ENCODE measurements at places on chromosomes 11 and 22. TPM values are rescaled to one million over a fixed set of nuclear protein-coding genes. Genes with fewer than 3 reads are reported as not detected.

- H3K36me3 ChIP-seq: no peaks in the 10 kb centered on the region
- DNase-seq: no peak
- no peak overlapping the region for H3K4me3 ChIP-seq
- no peaks in the 10 kb centered on the region for H3K27me3 ChIP-seq
- no peak overlapping the region for H3K27ac ChIP-seq
- no peaks in the 10 kb centered on the region for H3K4me1 ChIP-seq
Observed at GRCh38 chr11:92269021-92269420, 44.4 kb downstream of the FAT3 start.

DNA sequence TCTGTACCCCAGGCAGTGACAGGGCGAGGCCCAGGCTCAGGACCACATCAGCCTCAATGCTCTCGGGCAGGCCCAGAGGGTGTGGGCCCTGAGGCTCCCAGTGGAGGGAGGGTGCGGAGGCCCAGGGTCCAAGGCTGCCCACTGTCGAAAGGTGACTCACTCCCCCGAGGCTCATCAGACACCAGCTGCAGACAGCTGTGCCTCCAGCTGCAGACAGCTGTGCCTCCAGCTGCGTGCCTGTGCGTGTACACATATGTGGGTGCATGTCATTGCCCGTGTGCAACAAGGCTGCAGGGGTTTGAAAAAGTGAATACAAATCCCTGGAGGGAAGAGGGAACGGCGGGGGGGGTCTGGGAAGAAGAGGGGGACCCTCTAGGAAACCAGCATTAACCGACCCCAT lies 134.3 kb downstream of the BRD1 start:
- H3K4me1 ChIP-seq: no peaks in the 10 kb centered on the region
- no peaks in the 10 kb centered on the region for H3K27me3 ChIP-seq
- no peak overlapping the region for H3K27ac ChIP-seq
- no peak overlapping the region for H3K4me3 ChIP-seq
- H3K36me3 ChIP-seq: no peaks in the 10 kb centered on the region
- no peak for DNase-seq

GRCh38 chr11:111766834-111767142 lies 599 bp upstream of the PPP2R1B start:
- peaks cover 25% of the 10 kb centered on the region for H3K36me3 ChIP-seq
- H3K27me3 ChIP-seq: no peaks in the 10 kb centered on the region
- H3K4me1 ChIP-seq: peaks cover 14% of the 10 kb centered on the region
- peak overlapping the region; percentile 85 for H3K4me3 ChIP-seq
- peak overlapping the region; percentile 7 for H3K27ac ChIP-seq

- H3K4me3 ChIP-seq: no peak overlapping the region
- H3K4me1 ChIP-seq: no peaks in the 10 kb centered on the region
- H3K27me3 ChIP-seq: no peaks in the 10 kb centered on the region
- H3K27ac ChIP-seq: no peak overlapping the region
- no peak for DNase-seq
- no peaks in the 10 kb centered on the region for H3K36me3 ChIP-seq
Observed at GRCh38 chr11:95556011-95556341, 233.6 kb downstream of the FAM76B start.

DNA sequence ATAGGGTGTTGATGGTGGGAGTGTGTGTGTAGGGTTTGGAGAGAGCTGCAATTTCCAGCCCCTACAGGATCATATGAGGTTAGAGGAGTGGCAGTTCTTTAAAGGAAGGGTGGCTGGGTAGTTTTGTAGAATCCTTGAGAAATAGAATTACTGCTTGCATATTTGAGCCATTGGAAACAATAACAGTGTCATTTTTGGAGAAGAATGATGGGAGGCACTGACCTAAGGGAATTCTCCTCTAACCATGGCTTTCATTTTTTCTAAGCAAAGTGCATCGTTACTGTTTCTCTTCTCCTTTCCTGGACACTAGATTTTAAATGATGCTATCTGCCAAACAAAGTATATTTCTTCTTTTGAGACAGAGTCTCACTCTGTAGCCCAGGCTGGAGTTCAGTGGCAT lies 66.9 kb upstream of the RRM1 start:
- H3K4me3 ChIP-seq: no peak overlapping the region
- peaks cover 58% of the 10 kb centered on the region for H3K36me3 ChIP-seq
- DNase-seq: no peak
- H3K4me1 ChIP-seq: no peaks in the 10 kb centered on the region
- H3K27ac ChIP-seq: no peak overlapping the region

The SOX10 gene
- polyA plus RNA-seq: not detected

DNA sequence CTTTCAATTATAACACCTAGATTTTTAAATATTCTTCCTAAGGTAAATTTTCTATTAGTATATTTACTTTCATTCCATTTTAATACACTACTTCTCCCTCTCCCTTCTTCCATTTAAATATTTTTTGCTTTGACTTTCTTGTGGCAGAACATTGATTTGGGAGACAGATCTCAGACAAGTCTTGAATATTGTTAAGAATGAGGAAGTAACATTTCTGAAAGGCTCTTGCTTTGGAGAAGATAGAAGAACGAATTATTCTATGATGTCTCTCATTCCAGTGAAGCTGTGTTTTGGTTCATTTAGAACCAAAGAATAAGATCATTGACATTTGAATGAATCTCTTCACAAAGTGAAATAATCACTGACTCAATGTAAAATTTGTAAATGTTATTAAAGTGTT lies 2.4 kb downstream of the IPO7 start:
- no peaks in the 10 kb centered on the region for H3K36me3 ChIP-seq
- no peak overlapping the region for H3K4me3 ChIP-seq
- DNase-seq: peak; percentile 18
- H3K27ac ChIP-seq: no peak overlapping the region

DNA sequence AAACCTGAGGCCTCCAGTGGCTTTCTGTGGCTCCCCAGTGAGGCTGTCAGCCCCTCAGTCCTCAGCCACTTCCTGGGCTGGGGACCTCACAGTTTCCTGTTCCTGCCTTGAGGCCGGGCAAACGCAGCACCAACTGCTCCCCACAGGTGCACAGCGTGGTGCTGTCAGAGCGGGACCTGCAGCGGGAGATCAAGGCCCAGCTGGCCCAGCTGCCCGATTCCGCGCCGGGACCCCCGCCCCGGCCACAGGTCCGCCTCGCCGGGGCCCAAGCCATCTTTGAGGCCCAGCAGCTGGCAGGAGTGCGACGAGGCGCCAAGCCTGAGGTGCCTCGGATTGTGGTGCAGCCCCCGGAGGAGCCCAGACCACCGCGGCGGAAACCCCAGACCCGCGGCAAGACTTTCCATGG lies 5.4 kb downstream of the TBC1D10C start:
- H3K4me3 ChIP-seq: peak overlapping the region; percentile 47
- no peak for DNase-seq
- H3K36me3 ChIP-seq: peaks cover 18% of the 10 kb centered on the region
- no peaks in the 10 kb centered on the region for H3K27me3 ChIP-seq
- H3K4me1 ChIP-seq: peaks cover 51% of the 10 kb centered on the region
- H3K27ac ChIP-seq: no peak overlapping the region

GRCh38 chr11:113907681-113908080 lies 3.1 kb downstream of the HTR3B start:
- no peak overlapping the region for H3K4me3 ChIP-seq
- no peaks in the 10 kb centered on the region for H3K27me3 ChIP-seq
- no peaks in the 10 kb centered on the region for H3K36me3 ChIP-seq
- no peak for DNase-seq
- H3K27ac ChIP-seq: no peak overlapping the region

GRCh38 chr11:114027926-114028325 lies 31.6 kb upstream of the ZBTB16 start:
- no peaks in the 10 kb centered on the region for H3K36me3 ChIP-seq
- H3K27ac ChIP-seq: no peak overlapping the region
- no peak overlapping the region for H3K4me3 ChIP-seq
- peaks cover 12% of the 10 kb centered on the region for H3K4me1 ChIP-seq

DNA sequence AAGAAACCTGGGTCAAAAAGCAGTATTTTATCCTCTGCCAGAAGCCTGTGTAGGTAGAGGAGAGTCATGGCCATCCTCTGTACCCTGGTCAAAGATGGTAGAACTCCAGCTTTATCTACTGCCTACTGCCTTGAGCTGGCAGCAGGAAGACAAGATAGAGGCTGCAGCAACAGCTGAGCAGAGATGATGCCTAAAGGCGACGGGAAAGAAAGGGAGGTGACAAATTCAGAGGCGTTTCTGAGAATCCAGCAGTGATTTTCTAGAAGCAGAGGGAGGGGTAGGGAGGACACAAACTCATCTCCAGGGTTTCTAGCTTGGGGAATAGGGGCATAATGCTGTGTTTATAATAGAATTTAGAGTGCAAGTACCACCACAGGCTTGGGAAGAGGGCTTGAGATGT lies 15.5 kb upstream of the C1QTNF4 start:
- no peak overlapping the region for H3K27ac ChIP-seq
- H3K27me3 ChIP-seq: no peaks in the 10 kb centered on the region
- no peak for DNase-seq
- H3K4me3 ChIP-seq: no peak overlapping the region
- peaks cover 18% of the 10 kb centered on the region for H3K36me3 ChIP-seq

GRCh38 chr11:133515107-133515506 lies 17.2 kb downstream of the OPCML start:
- H3K36me3 ChIP-seq: no peaks in the 10 kb centered on the region
- DNase-seq: no peak
- H3K27ac ChIP-seq: no peak overlapping the region
- H3K4me1 ChIP-seq: no peaks in the 10 kb centered on the region

DNA sequence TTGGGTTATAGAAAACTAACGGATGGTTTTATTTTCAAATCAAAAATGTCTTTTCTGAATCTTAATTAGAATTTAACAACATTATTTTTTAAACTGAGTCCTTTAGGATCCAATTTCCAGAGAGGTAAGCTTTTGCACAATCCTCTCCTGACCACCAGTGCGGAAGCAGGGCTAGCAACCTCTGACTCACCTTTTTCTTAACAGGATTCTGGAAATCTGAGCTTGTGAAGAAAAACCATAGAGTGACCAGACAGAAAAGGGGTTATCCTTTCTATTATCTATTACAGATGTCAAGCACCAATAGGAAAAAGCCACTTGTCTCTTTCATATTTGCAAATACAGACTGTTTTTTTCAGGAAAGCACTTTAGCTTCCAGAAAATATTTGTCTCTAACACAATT lies 25.3 kb downstream of the ALG9 start:
- peak; percentile 68 for DNase-seq
- H3K36me3 ChIP-seq: no peaks in the 10 kb centered on the region
- H3K27ac ChIP-seq: peak overlapping the region; percentile 83
- H3K4me3 ChIP-seq: peak overlapping the region; percentile 35
- H3K27me3 ChIP-seq: no peaks in the 10 kb centered on the region
- H3K4me1 ChIP-seq: peaks cover 45% of the 10 kb centered on the region

GRCh38 chr11:44601471-44602370 lies 36.3 kb downstream of the CD82 start:
- no peaks in the 10 kb centered on the region for H3K4me1 ChIP-seq
- H3K36me3 ChIP-seq: peaks cover 36% of the 10 kb centered on the region

- H3K27me3 ChIP-seq: no peaks in the 10 kb centered on the region
- no peaks in the 10 kb centered on the region for H3K36me3 ChIP-seq
- H3K27ac ChIP-seq: no peak overlapping the region
- no peak overlapping the region for H3K4me3 ChIP-seq
- DNase-seq: no peak
Observed at GRCh38 chr11:30392221-30392784, 69.4 kb downstream of the ARL14EP start.

DNA sequence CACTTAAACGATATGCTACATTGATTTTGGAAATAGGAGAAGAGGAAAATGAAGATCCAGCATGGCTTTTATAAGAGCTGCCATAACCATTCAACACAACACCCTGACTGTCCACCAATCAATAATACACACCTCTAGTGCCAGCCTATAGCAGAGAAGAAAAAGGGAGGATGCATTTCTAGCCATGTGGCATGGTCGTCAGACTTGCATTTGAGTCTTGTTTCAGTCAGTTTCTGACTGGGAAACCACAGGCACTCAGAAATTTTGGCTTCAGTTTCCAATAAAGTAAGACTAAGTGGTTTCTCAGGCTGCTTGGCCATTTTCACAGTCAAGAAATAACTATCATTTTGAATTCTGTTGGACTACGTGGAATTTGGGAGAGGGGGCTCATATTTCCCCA lies 523.5 kb upstream of the LRRC4C start:
- H3K27ac ChIP-seq: no peak overlapping the region
- H3K4me3 ChIP-seq: no peak overlapping the region
- no peak for DNase-seq
- no peaks in the 10 kb centered on the region for H3K36me3 ChIP-seq
- no peaks in the 10 kb centered on the region for H3K27me3 ChIP-seq

GRCh38 chr11:127226949-127227348 lies 226.4 kb upstream of the KIRREL3 start:
- DNase-seq: no peak
- no peak overlapping the region for H3K27ac ChIP-seq
- no peaks in the 10 kb centered on the region for H3K4me1 ChIP-seq
- H3K27me3 ChIP-seq: no peaks in the 10 kb centered on the region
- no peak overlapping the region for H3K4me3 ChIP-seq

- no peak overlapping the region for H3K27ac ChIP-seq
- no peaks in the 10 kb centered on the region for H3K27me3 ChIP-seq
- H3K4me3 ChIP-seq: no peak overlapping the region
- no peaks in the 10 kb centered on the region for H3K36me3 ChIP-seq
Observed at GRCh38 chr11:24093375-24093774, 403.5 kb upstream of the LUZP2 start.

The PLAAT2 gene
- not detected for polyA plus RNA-seq

The TMEM9B gene
- 141 TPM for polyA plus RNA-seq

The KDM4D gene
- polyA plus RNA-seq: 0.16 TPM

DNA sequence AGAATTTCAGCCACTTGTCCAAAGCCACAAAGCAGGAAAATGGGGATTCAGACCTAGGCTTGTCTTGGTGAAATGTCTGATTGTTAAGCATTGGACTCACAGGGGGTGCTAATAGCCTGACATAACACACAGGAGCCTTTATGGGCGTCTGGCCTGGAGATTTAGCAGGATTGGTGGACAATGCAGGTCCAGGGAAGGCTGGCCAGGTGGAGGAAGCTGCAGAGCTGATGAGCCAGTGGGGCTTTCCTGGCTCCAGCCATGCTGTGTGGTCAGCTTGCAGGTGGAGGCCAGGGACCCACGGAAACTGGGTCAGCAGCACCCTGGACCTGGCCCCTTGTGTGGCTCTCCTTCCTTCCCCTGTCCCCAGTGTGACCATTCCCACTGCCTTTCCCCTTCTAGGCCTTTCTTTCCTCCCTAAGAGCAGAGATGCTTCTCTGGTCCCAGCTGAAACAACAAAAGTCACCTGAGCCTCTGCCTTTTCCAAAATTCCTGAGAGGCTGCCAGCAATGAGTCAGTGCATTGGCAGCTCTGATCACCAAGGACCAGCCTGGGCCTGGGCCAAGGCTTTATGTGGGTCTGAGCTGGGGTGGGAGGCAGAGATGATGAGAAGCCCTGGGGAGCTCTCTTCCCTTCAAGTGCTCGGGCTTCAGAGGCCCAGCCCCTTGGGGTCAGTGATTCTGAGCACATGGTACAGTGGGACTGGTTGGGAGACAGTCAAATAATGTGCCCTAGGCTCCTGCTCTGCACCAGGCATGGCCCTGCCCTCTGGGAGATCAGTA lies 85.2 kb downstream of the CCDC81 start:
- H3K27me3 ChIP-seq: no peaks in the 10 kb centered on the region
- no peak for DNase-seq
- no peak overlapping the region for H3K27ac ChIP-seq
- H3K4me1 ChIP-seq: peaks cover 2% of the 10 kb centered on the region
- H3K4me3 ChIP-seq: no peak overlapping the region

The FDXACB1 gene
- polyA plus RNA-seq: 2.3 TPM

The CD3D gene
- not detected for polyA plus RNA-seq

The DDIAS gene
- 14.1 TPM for polyA plus RNA-seq
